ENCODE measurements at places on chromosomes 7 and 10.

- DNase-seq, result no peak
Observed at GRCh38 chr7:113099284-113099919, 12.8 kb upstream of the GPR85 start.

- DNase-seq, result no peak
Observed at GRCh38 chr10:95739056-95739455, 16.9 kb upstream of the ENTPD1 start.

DNA sequence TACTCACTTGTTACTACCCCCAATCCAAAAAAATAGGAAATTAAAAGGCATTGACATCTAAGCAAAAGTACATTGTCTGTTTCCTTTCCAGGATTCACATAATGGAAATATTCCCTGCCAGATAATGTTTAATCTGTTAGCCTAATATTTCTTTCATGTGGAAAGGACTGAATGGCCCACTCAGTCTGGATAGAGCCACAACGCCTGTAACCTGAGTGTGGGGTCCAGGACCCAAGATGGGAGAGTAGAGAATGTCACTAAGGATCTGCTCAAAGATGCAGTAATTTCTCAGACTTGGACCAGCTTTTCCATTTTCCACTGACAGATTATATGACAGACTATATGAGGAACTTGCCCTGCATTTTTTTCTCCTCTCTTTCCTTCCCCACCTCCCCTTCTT lies 1088.9 kb downstream of the KCNMA1 start:
- no peak for DNase-seq

DNA sequence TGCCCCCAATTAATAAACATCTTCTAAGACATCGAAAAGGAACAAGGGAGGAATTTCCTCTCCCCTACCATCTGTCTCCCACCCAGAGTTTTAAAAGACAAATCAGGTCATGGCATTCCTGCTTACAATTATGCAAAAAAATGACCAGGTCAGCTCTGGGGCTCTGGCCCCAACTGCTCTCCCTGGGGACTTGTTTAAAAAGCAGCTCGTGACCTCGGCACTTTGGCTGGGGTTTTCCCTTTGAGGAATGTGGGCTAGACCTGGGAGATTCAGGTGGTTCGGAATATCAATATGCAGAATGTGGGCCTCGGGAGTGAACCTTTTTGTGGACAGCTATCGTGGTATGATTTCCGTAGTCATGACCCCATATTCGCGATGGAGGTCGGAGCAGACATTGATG lies 648 bp upstream of the RADIL start:
- DNase-seq, result no peak

GRCh38 chr7:7256731-7257274 lies 74.5 kb downstream of the C1GALT1 start:
- no peak for DNase-seq

GRCh38 chr10:76236356-76236755 lies 804.9 kb downstream of the LRMDA start:
- no peak for DNase-seq

DNA sequence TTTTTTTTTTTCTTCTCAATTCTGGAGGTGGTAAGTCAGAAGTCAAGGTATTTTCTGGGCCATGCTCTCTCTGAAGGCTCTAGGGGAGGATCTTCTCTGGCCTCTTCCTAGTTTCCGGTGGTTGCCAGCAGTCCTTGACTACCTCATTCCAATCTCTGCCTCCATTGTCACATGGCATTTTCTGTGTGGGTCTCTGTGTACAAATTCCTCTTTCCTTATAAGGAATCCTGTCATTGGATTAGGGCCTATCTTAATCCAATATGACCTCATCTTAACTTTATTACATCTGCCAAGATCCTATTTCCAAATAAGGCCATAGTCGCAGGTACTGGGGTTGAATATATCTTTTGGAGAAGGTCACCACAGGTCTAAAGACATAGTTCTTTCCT lies 129.3 kb upstream of the PRR15 start:
- no peak for DNase-seq

GRCh38 chr7:155327590-155328320 lies 30.1 kb downstream of the INSIG1 start:
- no peak for DNase-seq

DNA sequence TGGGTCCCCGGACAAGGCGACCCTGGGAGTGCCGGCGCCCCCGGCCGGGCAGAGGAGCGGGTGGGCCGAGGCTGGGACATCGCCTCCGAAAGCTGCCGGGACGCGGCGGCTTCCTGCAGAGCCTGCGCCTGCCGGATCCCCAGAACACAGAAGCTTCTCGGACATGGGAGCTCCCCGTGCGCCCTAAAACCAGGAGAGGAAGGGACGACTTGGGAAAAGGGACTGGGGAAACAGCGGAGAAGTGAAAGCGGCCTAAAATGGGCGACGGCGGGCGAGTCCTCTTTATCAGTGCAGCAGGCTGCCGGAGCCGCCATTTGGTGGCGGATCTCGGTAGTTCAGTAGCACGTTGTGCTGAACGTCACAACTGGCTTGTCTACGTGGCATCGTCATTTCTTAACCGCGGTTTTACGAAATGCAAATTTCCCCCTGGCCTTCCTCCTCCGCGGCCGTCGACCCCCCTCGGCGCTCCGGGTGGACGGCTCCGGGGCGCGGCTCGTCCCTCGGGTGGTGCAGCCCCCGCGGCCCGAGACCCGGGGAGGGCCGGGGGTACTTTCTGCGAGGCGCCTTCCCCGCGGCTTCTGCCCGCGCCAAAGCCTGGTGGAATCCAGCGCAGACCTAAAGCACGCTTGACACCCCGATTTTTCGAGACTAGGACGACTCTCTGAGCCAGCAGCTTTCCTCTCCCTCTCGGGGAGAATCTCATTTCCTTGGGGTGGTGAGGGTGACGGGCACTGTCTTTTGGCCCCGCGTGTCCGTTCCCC lies 9.9 kb upstream of the SPAG6 start:
- peak; percentile 43 for DNase-seq
